Glomerular endothelial cell (primary cell): ENCODE measurements at places on chromosomes 5 and 9. TPM values are rescaled to one million over a fixed set of nuclear protein-coding genes. Genes with fewer than 3 reads are reported as not detected.

The PPP2R2B gene
- total RNA-seq = 0.12 and 0.19 TPM in 2 replicates

The PCDHA13 gene
- 0.10 and 0.12 TPM in 2 replicates for total RNA-seq

The TGFBR1 gene
- 24.1 and 28.2 TPM in 2 replicates for total RNA-seq

The SLC6A7 gene
- not detected in 2 replicates for total RNA-seq

The PLPPR1 gene
- total RNA-seq = 0.29 and 1.1 TPM in 2 replicates

The KLF9 gene
- 17.0 and 23.7 TPM in 2 replicates for total RNA-seq

The LMNB1 gene
- 34.9 and 41.4 TPM in 2 replicates for total RNA-seq

The ZFP2 gene
- 0.39 and 0.82 TPM in 2 replicates for total RNA-seq

The HAVCR2 gene
- total RNA-seq = not detected in 2 replicates

The PCDHB5 gene
- total RNA-seq = 2.5 and 4.1 TPM in 2 replicates

The ANGPTL2 gene
- total RNA-seq = 25.5 and 52.3 TPM in 2 replicates

The HMMR gene
- 3.7 and 8.6 TPM in 2 replicates for total RNA-seq

The SPINK4 gene
- not detected in 2 replicates for total RNA-seq

The TMEM252 gene
- not detected in 2 replicates for total RNA-seq

The TMC1 gene
- total RNA-seq = 0.23 and 0.82 TPM in 2 replicates

The CCL21 gene
- total RNA-seq = 0.19 and 0.64 TPM in 2 replicates

The PLPP7 gene
- total RNA-seq = 3.3 and 4.4 TPM in 2 replicates

The CCDC152 gene
- total RNA-seq = 0.05 and 0.23 TPM in 2 replicates

The FGF18 gene
- not detected in 2 replicates for total RNA-seq

The ROR2 gene
- total RNA-seq = 0.12 and 0.15 TPM in 2 replicates

The TSLP gene
- 0.06 TPM in 1 of 2 replicates, not detected in the other for total RNA-seq

The MED22 gene
- 21.9 and 27.5 TPM in 2 replicates for total RNA-seq

The CSF1R gene
- 0.10 TPM in 1 of 2 replicates, not detected in the other for total RNA-seq

The FOXD4L3 gene
- total RNA-seq = not detected in 2 replicates

The EGFL7 gene
- 712 and 917 TPM in 2 replicates for total RNA-seq

The FST gene
- total RNA-seq = 0.19 and 2.3 TPM in 2 replicates

The TRIM7 gene
- 2.8 and 5.3 TPM in 2 replicates for total RNA-seq

The CD180 gene
- total RNA-seq = not detected in 2 replicates

The STKLD1 gene
- 0.06 and 0.34 TPM in 2 replicates for total RNA-seq

The NTMT1 gene
- 28.8 and 31.2 TPM in 2 replicates for total RNA-seq

The PCDHGA4 gene
- total RNA-seq = 5.7 and 9.2 TPM in 2 replicates

The IL5 gene
- total RNA-seq = not detected in 2 replicates

The CCNO gene
- total RNA-seq = 0.10 and 0.70 TPM in 2 replicates

The MZB1 gene
- total RNA-seq = 0.29 and 0.68 TPM in 2 replicates

The TAF1L gene
- under 0.01 TPM in 1 of 2 replicates, not detected in the other for total RNA-seq

The CYLC2 gene
- not detected in 2 replicates for total RNA-seq

The MLLT3 gene
- 6.5 and 14.8 TPM in 2 replicates for total RNA-seq

The ANKRD34B gene
- total RNA-seq = 0.05 and 0.06 TPM in 2 replicates

The TAF11L9 gene
- total RNA-seq = not detected in 2 replicates

The KIF12 gene
- total RNA-seq = 0.70 and 5.3 TPM in 2 replicates

The RAB3C gene
- total RNA-seq = 1.4 and 4.2 TPM in 2 replicates

The LRRC19 gene
- total RNA-seq = not detected in 2 replicates

The STARD4 gene
- total RNA-seq = 46.4 and 74.7 TPM in 2 replicates

The IL3 gene
- total RNA-seq = not detected in 2 replicates

The MEGF10 gene
- 3.6 and 15.5 TPM in 2 replicates for total RNA-seq

The SMIM33 gene
- not detected in 2 replicates for total RNA-seq

The DHX29 gene
- 18.9 and 23.2 TPM in 2 replicates for total RNA-seq

The IRX2 gene
- 0.23 TPM in 1 of 2 replicates, not detected in the other for total RNA-seq

The KIAA1958 gene
- total RNA-seq = 1.3 and 2.6 TPM in 2 replicates

The UNC5A gene
- 18.5 and 24.0 TPM in 2 replicates for total RNA-seq

The GAS1 gene
- total RNA-seq = 2.3 and 5.0 TPM in 2 replicates

The MTAP gene
- 28.2 and 31.6 TPM in 2 replicates for total RNA-seq

The SLC22A4 gene
- 12.0 and 25.0 TPM in 2 replicates for total RNA-seq
